Inflammatory macrophage treated with lipopolysaccharide for 4 hours (primary cell): ENCODE measurements at places on chromosomes 7 and 10.

DNA sequence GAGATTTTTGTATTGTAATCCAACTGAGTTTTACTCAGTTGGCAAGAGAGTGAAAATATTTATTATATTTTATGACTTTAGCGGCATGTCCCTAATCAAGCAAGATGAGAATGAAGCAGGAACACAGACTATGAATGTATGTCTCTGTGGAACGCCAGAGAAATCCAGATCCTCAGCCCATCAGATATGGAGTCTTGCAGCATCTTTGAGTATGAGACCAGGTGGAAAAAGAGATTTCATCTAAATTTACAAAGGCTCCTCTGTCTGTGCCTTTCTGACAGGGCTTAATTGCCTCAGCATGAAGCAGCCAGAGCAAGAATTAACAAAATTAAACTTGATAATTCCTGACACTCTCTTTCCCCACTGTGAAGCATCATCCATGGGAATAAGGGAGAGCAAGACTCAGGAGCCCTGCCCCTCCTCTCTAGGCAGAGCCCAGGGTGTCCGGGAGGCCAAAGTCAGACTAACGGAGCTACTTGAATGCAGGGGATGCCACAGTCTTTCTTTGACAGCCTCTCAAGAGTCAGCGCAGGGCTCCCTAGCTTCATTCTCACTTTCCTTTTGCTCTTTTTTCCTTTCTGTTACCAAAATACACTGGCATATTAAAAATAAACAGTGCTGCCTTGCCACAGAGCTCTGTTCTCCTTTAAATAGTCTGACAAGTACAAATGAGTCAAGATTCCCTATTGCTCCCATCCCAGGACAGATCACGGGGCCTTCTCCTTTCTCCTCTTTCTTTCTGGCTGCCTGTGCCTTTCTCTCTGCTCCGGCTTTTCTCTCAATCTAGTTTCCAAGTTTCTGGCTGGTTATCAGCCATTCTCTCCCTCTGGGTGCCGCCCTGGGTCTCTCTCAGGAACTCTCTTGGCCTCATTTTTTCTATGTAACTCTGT is 132.2 kb upstream of the INHBA start:
- no peak for DNase-seq

DNA sequence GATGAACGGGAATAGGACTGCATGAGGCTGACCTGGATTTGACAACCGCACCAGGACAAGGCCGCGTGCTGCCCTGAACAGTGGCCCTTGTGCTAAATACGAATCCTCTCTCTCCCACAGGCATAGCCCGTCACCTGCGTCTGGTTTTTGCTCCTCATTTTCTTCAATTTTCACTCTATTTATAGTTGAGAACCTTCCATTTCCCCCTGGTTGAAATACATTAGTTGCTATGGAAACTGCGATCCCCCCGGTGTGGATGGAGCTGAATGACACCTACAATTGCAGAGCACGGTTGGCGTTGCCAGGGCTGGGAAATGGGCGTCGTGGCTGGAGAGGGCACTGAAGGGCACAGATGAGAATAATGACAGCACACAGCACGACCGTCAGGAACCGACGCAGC is 158.6 kb upstream of the PITRM1 start:
- no peak for DNase-seq

DNA sequence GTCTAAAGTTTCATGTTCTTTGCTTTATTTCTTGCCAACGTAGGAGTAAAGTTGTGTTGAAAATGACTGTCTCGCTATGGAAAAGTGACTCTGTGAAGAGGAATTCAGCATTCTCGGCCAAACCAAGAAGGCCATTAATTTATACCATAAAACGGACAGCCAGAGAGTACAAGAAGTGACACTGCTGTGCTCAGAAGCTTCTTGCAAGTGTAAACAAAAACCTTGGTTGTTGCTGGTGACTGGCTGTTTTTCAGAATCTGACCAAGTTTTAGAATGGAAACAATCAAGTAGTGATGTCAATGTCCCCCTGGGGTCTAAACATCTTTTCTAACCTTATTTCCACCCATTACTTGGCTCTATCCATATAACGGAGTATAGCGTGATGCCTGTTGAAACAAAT is 201.9 kb downstream of the INHBA start:
- no peak for DNase-seq

DNA sequence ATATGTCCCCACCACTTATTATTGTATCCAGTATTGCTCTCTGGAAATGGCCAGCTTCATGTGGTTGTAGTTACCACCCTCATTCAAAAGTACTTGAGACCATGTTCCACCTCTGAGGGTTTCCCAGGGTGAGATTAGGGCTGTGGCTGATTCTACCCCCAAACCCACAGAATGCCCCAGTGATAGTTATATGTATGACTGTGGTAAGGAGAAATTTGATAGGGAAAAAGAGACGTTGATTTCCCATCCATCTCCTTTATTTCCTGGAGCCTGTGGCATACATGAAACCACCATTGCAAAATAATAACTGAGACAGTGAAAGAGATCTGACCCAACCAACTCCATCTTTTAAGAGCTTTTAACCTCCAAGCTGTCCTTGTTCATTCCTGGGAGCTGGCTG is 25.2 kb downstream of the ARL5B start:
- no peak for DNase-seq

DNA sequence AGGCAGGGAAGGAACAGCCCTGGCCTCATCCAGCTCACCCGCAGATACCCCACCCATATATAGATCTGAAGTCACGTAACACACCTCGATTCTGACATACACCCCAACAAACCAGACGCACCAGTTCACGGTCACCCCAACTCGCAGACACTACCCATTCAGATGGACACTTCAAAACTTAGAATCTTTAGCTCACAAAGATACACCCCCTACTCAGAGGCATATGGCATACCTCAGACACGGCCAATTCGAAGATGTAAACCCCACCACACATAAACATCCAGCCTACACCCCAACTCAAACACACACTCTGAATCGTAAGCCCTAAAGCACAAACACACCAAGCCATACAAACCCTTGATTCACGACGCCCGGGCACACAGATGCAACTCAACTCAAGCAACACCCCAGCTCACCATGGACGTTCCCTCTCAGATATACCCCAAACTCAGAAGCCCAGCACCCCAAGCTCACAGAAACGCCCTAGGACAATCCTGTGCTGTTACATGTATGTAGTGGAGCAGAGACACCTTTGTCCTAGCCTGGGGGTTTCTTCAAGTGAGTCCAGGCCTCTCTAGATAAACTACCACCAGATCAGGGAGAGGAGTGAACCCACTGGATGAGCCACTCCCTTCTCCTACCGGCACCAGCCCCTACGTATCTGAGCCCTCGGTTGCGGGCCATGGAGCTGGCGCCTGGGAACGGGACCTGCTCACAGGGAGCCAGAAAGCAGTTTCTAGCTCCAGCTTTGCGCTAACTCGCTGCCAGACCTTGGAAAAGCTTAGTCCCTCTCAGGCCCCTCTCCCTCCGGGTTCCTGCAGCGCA is 8.8 kb downstream of the PSD start:
- no peak for DNase-seq

GRCh38 chr10:13658264-13658663 is 71.5 kb downstream of the PRPF18 start:
- DNase-seq, result peak; percentile 29

DNA sequence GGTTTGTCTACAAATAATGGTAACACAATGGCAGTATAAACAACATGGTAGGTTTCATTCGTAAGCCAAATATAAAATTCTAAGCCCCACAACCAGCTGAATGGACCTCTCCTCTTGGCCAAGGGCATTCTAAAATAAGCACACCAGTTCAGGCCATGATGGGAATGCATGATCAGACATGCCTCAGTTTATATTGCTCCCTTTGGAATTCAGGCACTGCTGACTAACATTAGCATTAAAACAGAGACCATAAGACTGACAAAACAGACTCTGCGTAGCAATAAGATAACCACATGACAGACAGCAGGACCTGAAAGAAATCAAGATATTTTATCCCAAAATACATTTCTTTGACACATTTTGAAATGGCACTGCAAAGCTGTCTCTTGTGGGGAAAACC is 125.8 kb downstream of the FAM107B start:
- DNase-seq, result no peak

DNA sequence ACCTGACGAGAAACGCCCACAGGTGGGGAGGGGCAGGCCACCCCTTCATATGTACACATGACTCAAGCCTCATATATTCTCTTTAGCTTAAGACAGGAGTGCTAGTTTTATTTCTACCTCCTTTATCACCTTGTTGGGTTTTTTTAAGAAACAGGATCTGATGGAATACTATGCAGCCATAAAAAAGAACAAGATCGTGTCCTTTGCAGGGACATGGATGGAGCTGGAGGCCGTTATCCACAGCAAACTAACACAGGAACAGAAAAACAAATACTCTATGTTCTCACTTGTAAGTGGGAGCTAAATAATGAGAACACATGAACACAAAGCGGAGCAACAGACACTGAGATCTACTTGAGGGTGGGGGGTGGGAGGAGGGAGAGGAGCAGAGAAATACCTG is 11.2 kb upstream of the HUS1 start:
- no peak for DNase-seq

- DNase-seq, result no peak
Measured at GRCh38 chr10:3263747-3264146, 91.2 kb upstream of the PITRM1 start.

DNA sequence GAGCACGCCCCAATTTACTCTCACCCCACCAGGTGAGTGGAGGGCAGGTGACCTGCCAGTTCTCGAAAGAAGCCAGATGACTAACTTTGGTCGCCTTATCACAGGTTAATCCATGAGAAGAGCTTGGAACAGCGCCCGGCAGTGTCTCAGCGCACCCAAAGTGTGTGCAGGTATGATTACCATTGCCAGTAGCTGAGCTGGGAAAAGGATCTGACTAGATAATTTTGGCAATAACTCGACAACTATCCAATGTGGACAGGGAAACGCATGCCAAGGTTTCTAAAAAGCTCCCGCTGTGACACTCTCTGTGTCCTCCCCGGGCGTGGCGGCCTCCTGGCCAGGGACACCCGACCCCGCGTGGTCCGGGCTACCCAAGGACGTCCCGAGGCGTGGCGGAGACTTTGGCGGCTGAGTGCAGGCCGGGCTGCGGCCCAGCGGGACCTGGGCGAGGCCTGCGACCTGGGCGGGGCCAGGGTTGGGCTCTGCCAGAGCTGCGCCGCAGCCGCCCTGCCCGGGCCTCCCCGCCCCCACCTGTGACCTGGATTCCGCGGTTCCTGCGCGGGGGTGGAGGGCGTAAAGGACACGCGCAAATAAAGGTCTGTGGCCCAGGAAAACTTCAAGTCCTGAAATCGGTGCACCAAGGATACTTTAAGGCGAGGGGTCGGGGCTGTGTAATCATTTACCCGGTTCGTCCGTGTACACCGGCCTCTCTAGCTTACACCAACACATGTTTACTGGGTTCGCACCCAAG is 13.7 kb upstream of the WAPL start:
- peak; percentile 25 for DNase-seq

- DNase-seq, result no peak
Measured at GRCh38 chr7:7798510-7798909, 80.1 kb upstream of the RPA3 start.

GRCh38 chr10:86599729-86600128 is 54.6 kb upstream of the OPN4 start:
- DNase-seq, result no peak

GRCh38 chr7:73645643-73646174 is 21.4 kb upstream of the MLXIPL start:
- peak; percentile 48 for DNase-seq

DNA sequence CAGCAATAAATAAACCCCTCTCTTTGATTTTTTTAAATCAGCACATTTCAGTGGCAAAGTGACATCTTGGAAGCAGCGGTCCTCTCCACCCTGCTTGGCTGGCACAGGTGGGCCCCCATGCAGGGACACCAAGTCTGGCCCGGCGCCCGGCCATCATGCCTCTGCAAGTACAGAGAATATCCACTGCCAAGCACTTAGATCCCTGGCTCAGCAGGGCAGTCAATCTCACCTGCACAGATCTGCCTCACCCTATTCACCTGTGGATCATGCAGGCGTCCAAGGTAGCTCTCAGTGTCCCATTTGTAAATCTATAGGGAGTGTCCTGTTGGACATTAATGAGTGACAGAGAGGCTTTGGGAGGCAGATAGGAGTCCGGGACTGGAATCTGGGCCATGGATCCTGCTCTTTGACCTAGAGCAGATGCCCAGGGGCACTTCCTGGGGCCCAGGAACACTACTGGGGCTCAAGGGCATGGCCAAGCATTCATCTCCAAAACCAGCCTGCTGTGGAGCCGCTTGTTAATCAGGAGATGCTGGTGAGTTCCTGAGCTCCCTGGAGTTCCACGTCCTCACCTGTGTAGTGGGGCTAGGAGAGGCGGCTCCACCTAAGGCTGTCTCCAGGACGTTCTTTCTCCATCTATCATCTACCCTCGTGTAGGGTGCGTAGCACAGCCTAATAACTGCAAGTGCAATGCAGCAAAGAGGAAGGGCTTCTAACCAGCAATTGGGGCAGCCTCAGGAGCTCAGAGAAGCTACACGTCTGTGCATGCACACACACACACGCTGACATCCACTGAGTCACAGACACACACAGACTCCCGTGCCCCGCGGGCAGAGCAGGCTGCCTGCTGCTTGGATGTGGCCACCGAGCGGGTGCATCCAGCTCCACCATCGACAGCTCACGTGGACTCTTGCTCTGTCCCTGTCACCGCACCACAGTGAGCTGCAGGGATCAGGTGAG is 123.6 kb downstream of the OAT start:
- DNase-seq, result no peak

- peak; percentile 57 for DNase-seq
Measured at GRCh38 chr10:69936091-69936490, 116.6 kb upstream of the MACROH2A2 start.

- DNase-seq, result no peak
Measured at GRCh38 chr7:84495128-84495527, 300.5 kb upstream of the SEMA3A start.

- no peak for DNase-seq
Measured at GRCh38 chr10:106863549-106863948, 301.0 kb downstream of the SORCS1 start.

DNA sequence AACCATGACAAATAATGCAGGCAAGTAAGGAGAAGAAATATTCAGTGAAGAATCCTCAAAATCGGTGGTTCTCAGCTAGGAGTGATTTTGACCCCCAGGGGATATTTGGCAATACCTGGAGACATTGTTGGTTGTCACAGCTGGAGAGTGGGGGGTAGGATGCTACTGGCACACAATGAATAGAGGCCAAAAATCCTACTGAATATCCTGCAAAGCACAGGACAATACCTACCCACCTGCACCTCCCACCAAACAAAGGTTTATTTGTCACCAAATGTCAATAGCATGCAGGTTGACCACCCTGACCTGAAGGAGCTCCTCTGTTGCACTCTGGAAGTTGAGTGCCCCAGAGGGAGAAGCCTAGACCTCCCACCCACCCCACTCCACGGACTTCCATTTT is 1028.6 kb downstream of the CNTNAP2 start:
- no peak for DNase-seq

- DNase-seq, result no peak
Measured at GRCh38 chr10:865257-865656, 66.2 kb downstream of the LARP4B start.

GRCh38 chr10:102135956-102136526 is 3.2 kb downstream of the PPRC1 start:
- DNase-seq, result no peak

DNA sequence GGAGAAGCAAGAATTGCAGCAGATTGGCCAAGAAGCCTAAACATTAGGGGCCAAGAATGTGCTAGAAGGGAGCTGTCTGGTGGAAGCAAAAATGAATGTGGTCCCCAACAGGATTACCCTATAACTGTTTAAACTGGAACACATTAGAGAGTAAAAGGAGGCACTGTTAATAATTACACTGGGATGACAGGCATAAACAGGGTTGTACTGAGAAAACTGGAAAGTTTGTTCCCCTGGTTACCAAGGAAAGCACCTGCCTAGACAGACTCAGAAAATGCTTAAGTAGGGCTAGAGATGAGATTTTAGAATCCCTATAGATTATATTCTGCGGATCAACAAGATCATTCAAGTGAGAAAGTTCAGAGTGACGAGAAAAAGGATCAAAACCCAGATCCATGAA is 100.8 kb downstream of the CTTNBP2 start:
- DNase-seq, result no peak
